CD4-positive, alpha-beta T cell treated with Interleukin-1 beta for 1 hour (primary cell): ENCODE measurements at places on chromosomes 6 and 20.

DNA sequence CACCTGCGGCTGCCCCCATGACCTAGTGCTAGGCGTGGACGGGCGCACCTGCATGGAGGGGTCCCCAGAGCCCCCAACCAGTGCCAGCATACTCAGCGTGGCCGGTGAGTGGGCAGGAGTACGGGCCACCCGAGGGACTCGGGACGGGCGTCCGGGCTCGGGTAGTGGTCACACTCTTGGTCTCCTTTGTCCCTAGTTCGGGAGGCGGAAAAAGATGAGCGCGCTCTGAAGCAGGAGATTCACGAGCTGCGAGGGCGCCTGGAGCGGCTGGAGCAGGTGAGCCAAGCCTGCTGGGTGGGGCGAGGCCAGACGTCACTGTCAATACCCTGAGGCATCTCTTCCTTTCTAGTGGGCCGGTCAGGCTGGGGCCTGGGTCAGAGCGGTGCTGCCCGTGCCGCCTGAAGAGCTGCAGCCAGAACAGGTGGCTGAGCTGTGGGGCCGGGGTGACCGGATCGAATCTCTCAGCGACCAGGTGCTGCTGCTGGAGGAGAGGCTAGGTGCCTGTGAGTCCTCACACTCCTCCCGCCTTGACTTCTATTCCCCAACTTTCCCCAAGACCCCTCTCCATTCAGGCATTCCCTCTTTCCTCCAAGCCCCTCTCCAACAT lies 2.9 kb downstream of the EGFL8 start:
- DNase-seq: no peak

DNA sequence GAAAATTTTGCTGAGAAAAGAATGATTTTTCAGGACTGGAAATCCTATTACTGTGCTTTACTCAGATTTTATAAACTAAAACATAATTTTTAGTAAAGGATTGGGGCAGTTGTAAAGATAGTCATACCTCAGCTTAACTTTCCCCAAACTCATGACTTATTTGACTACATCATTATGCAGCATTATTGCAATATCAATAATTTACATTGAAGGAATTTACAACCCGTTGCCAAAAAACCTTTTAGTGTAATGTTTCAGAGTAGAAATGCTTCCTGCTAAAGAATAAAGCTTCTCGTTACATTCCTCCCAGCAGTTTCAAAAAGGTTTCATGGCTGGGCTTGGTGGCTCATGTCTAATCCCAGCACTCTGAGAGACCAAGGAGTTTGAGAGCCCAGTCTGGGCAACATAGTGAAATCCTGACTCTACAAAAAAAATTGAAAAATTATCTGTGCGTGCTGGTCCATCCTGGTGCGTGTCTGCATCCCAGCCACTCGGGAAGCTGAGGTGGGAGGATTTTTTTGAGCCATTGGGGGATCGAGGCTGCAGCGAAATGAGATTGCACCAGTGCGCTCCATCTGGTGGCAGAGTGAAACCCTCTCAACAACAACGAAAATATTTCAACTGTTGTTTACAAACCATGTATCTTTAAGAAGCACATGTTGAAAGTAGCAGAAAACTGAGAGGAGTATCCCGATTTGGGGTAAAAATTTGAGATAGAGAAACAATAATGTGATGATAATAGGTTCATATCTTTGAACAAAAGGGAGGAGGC lies 4.4 kb downstream of the AMD1 start:
- DNase-seq: peak; percentile 45

- no peak for DNase-seq
Measured at GRCh38 chr6:134119486-134119885, 67.1 kb upstream of the SLC2A12 start.

GRCh38 chr20:40493071-40493470 lies 196.0 kb downstream of the MAFB start:
- no peak for DNase-seq

- DNase-seq: no peak
Measured at GRCh38 chr6:6663421-6664135, 75.1 kb downstream of the LY86 start.
